GM12878 (cell line): ENCODE measurements at places on chromosomes 7 and 10. TPM values are rescaled to one million over a fixed set of nuclear protein-coding genes. Genes with fewer than 3 reads are reported as not detected.

DNA sequence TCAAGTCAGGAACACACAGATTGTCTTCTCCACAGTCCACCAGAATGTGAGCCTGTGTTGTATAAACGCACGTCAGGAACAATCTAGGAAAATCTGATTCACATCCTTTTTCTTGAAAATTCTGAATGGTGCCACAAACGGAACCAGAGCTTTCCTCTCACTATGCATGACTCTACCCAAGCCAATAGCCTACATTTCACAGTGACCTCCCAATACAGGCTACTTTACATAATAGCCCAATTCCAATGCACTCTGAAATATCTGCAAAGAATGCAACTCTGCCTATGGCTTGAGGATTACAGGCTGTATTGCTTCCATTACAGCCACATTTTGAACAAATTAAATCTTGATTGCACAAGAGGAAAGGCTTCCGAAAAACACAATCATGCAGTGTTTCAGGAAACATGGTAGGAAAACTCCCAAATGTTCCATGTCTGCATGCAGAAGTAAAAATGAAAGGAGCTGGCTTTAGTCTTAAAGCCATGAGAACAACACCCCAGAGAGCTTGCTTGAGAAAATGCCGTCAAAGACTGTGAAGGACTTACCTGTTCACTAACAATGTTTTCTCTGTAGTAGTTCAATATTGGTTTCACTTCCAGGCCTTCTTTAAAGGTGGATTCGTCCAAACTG is 113.9 kb downstream of the ITGA8 start:
- H3K4me1 ChIP-seq, result no peaks in the 10 kb centered on the region
- H3K27ac ChIP-seq, result no peak overlapping the region

DNA sequence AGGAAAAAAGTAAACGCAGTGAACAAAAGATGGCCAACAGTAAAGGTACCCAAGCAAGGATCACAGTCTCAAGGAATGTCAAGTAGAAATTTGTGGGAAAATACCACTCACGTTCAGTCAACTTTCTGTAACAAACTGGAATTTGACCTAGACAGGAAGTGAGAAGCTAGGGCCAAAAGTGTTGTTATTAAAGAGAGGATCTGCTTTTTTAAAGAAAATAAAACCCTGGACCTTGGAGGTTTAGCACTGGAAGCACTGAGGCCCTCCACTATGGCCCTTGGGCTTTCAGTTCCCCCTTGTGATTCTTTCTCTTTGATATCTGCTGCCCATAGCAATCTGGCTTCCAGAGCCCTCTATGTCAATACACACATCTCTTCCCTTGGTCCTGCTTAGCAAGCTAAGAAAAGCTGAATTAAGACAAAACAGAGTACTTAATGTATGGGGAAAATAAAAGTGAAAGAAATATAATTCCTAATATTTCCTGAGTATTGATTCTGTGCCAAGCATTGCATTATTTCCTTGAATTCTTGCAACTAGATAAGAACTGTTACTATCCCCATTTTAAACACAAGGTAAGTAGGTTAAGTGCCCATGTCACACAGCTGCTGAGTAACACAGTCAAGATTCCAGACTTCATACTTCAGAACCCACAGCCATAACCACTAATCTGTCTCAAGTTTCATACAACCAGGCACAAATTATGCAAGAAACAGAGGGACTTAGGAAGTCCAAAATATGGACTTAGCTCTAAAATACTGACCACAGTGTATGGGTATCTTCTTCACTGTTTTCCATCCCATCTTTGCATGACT is 2.6 kb upstream of the ZNF438 start:
- H3K36me3 ChIP-seq, result no peaks in the 10 kb centered on the region
- H3K4me1 ChIP-seq, result peaks cover 2% of the 10 kb centered on the region; the same call in 1 of the 2 replicates
- no peak for DNase-seq
- no peaks in the 10 kb centered on the region for H3K27me3 ChIP-seq
- H3K4me3 ChIP-seq, result no peak overlapping the region

Gene NRG3
- 0.41 and 0.45 TPM in 2 replicates for total RNA-seq

GRCh38 chr10:101295261-101295660 is 58.7 kb upstream of the BTRC start:
- DNase-seq, result no peak
- H3K4me1 ChIP-seq, result no peaks in the 10 kb centered on the region
- no peak overlapping the region for H3K27ac ChIP-seq
- no peak overlapping the region for H3K4me3 ChIP-seq
- H3K27me3 ChIP-seq, result peaks cover 12% of the 10 kb centered on the region
- H3K36me3 ChIP-seq, result no peaks in the 10 kb centered on the region
